ENCODE measurements at places on chromosomes 1 and 21.

DNA sequence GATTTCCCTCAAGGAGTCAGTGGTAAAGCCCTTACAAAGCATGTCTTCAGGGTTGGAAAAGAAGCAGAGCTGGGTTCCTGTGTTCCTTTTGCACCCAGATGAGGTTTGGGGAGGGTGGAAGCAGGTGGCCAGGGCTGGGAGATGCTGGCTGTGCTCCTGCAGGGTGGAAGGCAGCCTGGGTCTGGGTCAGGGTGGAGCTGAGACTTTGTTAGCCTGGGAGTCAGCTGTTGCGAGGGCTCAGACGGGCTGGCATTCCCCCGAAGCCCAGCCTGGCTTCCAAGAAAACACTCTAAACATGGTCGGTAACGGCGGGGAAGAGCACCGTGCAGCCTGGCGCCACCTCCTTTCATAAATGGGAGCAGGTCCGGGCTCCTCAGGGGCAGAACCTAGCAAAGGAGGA is 43.7 kb upstream of the EPS8L3 start:
- DNase-seq, result no peak

GRCh38 chr1:205481218-205481617 is 23.3 kb upstream of the CDK18 start:
- no peak for DNase-seq

GRCh38 chr1:182084487-182085316 is 23.2 kb upstream of the ZNF648 start:
- peak; percentile 66 for DNase-seq

- no peak for DNase-seq
Observed at GRCh38 chr1:68799096-68799495, 302.2 kb upstream of the DEPDC1 start.

DNA sequence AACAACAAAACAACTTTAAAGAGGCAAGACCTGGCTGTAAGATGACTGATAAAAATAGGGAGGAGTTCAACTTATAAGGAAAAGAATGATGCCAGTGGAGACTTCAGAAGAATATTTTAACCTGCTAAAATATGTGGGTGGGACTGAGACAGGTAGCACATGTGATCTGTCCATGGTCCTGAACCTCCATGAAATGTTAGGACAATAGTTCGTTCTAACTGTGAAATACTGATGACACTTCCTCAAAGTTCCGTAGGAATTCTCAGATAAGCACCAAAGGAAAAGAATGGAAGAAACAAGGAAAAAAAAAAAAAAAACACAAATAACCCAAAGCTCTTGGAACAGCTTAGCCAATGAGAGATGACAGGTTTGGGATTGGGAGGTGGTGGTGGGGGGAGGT is 44.7 kb downstream of the CDC42BPA start:
- no peak for DNase-seq

- no peak for DNase-seq
Observed at GRCh38 chr1:78726686-78727085, 77.1 kb downstream of the IFI44 start.

DNA sequence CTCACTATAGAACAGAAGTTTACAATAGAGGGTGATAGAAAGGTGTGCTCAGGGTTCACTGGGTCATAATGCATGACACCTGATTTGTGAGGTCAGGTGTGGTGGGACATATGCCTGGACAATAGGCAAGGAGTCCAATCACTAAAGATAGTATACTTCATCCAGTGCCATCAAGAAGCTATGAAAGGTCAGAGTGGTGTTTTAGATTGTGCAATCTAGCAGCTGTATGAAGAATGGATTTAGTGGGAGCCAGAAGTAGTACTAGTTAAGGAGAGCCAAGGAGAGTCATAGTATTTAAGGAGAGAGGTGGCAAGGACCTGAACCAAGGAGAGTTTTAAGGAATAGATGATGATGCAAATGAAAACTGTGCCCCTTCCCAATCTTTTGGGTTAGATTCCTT is 80.6 kb upstream of the C1orf105 start:
- no peak for DNase-seq

Measured in COR-L47 (cell line).